ENCODE measurements at places on chromosomes 5 and 9.

DNA sequence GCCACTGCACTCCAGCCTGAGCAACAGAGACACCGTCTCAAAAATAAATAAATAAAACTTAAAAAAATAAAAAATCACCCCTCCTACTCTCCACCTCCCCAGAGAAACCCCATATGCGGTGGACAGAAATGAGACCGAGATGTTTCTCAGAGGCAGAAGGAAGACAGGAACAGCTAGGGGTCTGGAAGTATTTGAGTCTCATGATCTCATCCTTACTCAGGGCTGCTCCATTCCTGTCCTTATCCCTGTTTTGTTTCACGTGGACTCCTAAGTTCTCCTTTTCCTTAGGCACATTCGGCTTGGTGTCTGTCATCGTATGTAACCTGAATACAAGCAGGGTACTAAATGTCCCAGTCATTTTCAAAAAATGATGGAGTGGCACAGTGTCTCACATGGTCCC, 76.1 kb downstream of the C9orf50 start:
- DNase-seq: no peak

GRCh38 chr5:143121135-143121475, 282.4 kb downstream of the NR3C1 start:
- DNase-seq: no peak

GRCh38 chr5:16673241-16674201, 56.7 kb upstream of the RETREG1 start:
- no peak for DNase-seq

- peak; percentile 65 for DNase-seq
These were observed 112.5 kb downstream of the HAPLN1 start for GRCh38 chr5:83608122-83608521.

- no peak for DNase-seq
These were observed 197.4 kb downstream of the WDR70 start for GRCh38 chr5:37576552-37576951.

GRCh38 chr9:116817762-116818161, 130.7 kb downstream of the TRIM32 start:
- DNase-seq: no peak

DNA sequence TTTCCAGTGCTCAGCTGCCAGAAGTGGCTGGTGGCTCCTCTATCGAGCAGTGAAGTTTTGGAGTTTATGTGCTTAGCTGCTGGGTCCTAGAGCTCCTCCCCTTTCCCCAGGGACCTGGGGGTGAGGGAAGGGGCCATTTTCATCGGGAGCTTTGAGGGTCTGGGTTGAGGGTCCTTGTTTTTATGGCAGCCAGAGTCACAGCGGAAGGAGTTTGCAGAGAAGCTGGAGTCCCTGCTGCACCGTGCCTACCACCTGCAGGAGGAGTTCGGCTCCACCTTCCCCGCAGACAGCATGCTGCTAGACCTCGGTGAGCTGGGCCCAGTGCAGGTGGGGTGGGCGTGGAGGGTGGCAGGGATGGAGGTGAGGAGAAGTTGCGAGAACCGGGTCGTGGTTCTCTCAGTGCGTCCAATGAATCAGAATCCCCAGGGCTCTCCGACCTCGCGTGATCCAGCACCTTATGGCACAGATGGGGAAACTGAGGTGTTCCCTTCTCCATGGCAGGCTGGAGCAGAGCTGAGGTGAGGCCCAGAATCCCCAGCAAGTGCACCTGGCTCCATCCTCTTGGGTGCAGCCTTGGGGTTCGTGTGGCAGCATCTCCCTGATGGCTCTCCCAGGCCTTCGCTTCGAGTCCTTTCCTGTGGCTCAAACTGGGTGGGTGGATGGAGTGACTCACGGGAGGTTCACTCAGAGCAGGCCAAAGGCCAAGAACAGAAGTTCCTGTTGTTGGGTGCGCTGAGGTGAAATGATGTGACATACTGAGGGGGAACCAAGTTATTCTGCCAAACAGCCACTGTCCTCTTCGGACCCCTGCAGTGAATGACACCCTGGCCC, 21.7 kb upstream of the DOLPP1 start:
- no peak for DNase-seq

- no peak for DNase-seq
These were observed 29.8 kb downstream of the TCF7 start for GRCh38 chr5:134143944-134144941.

DNA sequence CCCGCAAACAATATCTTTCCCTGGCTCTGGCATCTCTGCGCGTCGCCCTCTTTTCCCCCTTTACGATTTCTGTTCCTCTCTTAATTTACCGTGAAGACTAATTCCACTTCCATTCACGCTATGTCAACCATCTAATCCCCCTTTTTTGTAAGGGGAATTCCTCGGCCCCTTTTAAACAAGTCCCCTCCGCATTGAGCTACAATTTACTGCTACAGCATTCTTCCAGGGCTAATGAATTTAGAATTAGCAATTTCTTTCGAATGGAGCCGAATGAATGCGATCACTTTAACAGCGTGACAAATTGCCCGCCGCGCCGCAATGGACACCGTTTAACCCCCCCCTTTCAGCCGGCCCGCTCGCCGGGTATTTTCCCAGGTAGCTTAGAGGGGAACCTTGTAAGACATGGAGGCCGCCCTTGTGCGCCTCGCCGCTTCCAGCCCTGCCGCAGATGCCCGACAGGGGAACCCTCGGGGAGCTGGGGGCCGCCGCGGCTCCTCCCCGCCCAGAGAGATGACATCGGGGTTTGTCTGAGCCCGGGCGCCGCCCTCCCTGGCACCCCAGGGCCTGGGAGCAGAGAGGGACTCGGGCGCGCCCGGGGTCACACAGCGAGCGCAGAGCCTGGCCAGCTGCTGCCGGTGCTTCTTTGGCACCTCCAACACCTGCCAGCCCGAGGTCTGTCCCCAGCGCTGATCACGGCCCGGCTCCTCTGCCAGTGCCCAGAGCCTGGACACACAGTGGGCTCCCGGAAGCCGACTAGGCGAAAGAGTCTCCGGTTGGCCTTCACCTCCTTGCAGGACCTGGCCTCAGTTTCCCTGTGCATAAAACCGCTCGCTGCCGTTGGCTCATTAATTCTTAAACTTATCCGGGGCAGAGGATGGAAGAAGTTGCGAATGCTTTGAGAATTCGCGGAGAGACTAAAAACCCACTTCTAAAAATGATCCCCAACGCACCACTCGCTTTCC, 1.3 kb downstream of the PRDM12 start:
- DNase-seq: no peak

- DNase-seq: no peak
These were observed 272.1 kb upstream of the IL12B start for GRCh38 chr5:159602434-159602833.

DNA sequence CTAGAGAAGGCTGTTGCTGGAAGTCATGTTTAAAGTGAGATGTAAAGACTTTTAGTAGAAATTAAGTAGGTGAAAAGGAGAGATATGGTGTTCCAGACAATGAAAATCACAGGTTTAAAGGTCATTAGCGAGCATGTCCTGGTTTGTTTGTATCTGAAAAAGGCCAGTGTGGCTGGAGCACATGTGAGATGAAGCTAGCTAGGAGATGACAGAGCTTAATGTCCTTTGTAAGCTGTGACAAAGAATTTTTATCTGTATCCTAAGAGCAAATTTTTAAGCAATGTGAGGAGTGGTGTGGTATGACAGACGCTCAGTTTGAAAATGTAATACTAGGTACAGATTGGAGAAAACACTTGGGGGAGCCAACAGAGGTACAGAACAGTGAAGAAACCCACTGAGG, 567.2 kb upstream of the ARRDC3 start:
- DNase-seq: no peak

DNA sequence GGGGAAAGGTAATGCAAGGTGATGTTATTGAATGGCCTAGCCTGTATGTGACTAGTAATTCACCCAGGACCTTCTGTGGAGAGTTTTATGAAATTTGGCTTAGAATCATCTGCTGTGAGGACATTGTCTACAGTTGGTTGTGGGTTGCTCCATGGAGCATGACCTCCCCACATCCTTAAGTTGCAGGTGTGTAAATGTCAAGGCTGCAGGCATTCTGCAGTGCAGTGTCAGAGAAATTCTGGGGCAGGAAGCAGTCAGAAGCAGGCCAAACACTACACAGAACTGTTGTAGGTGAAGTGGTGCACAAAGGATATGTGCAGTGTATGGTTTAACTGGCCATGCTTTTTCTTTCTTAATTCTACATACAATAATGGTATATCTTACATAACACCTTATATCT, 588.3 kb downstream of the EBF1 start:
- DNase-seq: no peak

DNA sequence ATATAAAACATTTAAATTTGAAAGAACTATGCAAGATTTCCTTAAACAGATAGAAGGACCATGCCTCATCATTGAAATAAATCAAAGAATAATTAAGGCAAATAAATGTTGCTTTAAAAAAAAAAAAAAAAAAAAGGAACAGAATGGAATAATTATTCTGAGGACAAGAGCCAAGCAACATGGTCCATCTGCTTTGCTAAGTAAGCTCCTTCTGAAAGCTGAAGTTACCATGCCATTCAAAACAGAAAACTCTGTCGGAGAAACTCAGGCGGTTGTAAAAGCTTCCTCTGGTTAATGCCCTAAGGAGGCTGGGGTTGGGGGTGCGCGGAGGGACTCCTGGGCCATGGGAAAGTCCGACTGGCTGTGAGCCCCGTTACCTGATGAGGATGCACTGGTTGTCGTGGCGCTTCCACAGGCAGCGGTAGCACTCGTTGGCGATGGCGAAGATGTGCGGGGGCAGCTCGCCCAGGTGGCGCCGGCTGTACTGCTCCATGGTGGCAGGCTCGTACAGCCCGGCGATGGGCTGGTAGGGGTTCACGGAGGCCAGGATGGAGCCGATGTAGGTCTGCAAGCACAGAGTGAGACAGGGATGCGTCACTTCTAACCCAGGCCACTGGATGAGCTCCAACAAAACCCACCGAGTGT, 141.7 kb downstream of the MYO10 start:
- no peak for DNase-seq

DNA sequence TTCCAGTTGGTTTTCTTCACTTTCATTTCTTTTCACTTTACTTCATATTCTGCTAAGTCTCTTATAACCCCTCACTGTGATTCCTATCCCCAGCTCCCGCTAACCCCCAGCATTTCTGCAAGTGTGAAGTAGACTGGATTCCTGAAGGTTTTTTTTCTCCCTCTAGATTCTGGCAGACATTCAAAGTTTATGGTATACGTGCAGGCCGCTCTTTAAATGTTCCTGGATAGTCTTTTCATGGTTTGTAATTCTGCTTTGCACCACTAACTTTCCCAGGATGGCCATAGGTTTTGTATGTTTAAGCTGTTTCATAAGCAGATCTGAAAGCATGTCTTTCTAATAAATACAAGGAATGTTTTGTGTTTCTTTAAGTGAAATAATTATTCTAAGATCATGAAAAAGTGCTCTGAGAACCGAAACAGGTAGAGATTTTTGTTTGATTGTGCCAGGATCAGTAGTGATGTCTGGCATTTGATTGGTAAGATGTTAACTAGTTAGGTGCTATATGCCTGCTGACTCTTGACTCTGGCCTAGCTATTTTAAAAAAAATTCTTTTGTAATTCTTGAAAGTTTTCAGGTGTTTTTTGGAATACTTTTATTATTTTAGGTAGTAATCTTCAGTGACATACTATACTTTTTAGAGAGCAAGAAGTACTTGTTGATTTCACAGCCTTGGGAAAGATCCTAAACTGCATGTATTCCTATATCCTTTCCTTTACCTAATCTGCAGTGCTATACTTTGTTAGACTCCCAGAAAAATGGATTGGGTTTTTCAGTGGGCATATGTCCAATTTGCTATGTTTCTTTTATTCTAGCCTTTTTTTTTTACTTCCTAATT, 29.7 kb downstream of the CNOT6 start:
- no peak for DNase-seq

DNA sequence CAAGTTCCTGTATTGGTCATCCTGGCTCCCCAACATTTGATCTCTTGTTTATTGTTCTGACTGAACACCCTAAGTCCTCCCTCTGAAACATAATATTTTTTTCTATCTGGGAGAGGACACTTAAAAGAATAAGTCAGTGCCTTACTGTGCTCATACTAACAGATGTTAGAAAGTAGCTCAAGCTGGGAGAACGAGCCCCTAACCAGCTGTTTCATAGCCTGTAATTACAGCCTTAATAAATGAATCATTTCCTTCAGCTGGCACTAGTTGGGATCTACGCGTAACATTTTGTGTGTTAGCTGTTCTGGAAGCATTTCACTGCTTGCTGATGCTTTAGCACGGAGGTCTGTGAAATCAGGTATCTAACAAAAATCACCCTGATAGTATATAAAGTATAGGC, 345.9 kb upstream of the RIOK2 start:
- DNase-seq: no peak

- no peak for DNase-seq
These were observed 83.2 kb upstream of the DMRTA1 start for GRCh38 chr9:22363421-22363887.

- DNase-seq: no peak
These were observed 20.0 kb upstream of the SPATA31E1 start for GRCh38 chr9:87862536-87863268.

- DNase-seq: peak; percentile 61
These were observed 19.8 kb downstream of the IFT74 start for GRCh38 chr9:26975728-26976707.

- DNase-seq: no peak
These were observed 4.4 kb upstream of the QSOX2 start for GRCh38 chr9:136249877-136250559.

- no peak for DNase-seq
These were observed 101.1 kb downstream of the NFIB start for GRCh38 chr9:14212697-14213420.

DNA sequence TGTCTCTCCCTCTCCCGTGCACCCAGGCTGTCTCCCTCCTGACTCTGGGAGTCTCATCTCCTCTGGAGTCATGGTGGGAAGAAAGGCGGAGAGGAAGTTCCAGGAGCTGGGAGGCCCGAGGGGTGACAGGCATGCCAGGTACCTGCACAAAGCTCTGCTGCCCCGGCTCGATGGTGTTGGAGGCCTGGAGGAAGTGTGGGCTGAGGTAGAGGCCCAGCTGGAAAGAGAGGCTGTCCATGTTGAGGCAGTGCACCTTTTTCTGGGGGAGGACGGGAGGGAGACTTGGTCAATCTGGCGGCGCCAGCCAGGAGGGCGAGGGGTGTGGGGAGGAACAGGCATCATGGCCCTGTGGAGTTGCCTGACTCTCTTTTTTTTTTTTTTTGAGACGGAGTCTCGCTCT, 15.9 kb downstream of the FPGS start:
- DNase-seq: no peak

GRCh38 chr5:62737766-62738165, 159.1 kb downstream of the LRRC70 start:
- no peak for DNase-seq

- DNase-seq: no peak
These were observed 674 bp upstream of the TNFSF15 start for GRCh38 chr9:114806526-114806900.

DNA sequence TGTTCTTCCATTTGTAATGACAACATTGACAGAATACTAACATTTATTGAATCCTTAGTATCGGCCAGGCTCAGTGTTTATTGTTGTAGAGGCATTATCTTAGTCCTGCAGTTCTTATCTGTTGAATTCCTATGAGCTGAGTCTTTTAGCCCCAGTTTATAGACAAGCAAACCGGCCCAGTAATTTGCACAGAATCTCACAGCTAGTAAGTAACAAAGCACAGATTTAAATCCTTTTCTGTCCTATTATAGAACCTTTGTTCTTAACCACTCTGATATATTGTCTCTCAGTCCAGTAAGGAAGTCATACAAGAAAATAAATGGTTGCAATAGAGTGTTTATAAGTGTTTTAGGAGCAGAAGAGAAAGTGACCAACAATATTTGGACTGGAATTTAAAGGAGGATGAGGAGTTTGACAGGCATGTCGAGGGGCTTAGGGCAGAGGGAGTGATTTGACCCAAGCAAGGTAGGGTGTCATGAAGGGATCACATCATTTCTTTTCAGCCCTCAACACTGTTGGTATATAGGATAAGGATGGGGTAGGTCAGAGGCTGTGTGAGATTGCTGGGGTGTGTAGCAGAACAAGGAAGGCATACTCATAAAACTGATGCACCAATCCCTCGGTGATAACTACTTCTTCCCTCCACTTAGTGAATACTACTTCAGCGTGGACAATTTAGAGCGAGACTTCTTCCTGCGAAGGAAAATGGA, 39.5 kb downstream of the LARP1 start:
- no peak for DNase-seq

Data from HEK293T (cell line).